Uterus (tissue), 4 donors: ENCODE measurements at places on chromosomes 16 and 17. TPM values are rescaled to one million over a fixed set of nuclear protein-coding genes. Genes with fewer than 3 reads are reported as not detected.

ZNF778 gene
- 21.0 TPM for total RNA-seq

LGALS3BP gene
- total RNA-seq, result 396 TPM

MED13 gene
- total RNA-seq, result 22.8 TPM

- DNase-seq, result peak; percentile 59
- peak within 1 kb of the TSS; percentile 59 for H3K4me3 ChIP-seq
- no peaks in the 10 kb centered on the region for H3K27me3 ChIP-seq
- H3K4me1 ChIP-seq, result no peaks in the 10 kb centered on the region
Measured at GRCh38 chr16:381789-382717, at the start of gene PGAP6. Gene PGAP6 (minus strand): TSS chr16:381978. CDS start chr16:381821, 157 bp downstream.

DNA sequence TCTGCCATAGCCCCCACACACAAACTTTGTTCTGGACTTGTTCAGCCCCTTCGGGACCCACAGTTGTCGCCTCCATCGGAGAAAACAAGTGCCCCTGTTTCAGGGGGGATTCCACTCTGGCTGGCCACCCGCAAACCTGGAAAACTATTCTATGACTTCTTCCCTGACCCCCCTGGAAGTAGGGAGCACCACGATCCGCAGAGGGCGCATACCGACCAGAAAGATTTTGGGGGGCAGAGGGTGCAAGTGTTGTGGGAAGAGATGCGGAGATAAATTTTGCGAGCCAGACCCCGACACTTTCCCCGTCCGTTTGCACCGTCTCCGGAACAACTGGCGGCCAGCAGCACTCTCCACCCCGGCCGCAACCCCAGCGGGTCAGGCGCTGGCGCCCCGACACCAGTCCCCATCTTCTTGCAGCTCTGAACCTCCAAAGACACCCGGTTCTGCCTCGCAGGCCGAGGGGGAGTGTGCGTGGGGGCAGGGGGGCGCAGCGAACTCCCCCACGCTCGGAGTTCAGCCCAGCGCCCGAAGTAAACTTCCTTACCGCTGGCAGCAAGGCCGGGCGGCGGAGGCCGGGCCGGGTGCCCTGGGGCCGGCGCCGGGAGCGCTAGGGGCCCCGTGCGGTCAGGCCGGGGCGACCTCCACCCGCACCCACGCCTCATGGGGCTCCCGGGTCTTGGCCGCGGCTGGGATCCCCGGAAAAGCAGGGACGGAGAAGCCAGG, 744 bp downstream of the SALL1 start:
- H3K27ac ChIP-seq, result peak overlapping the region; percentile 97
- H3K36me3 ChIP-seq, result no peaks in the 10 kb centered on the region
- peak; percentile 41 for DNase-seq
- no peaks in the 10 kb centered on the region for H3K4me1 ChIP-seq
- H3K4me3 ChIP-seq, result peak overlapping the region; percentile 69

DNA sequence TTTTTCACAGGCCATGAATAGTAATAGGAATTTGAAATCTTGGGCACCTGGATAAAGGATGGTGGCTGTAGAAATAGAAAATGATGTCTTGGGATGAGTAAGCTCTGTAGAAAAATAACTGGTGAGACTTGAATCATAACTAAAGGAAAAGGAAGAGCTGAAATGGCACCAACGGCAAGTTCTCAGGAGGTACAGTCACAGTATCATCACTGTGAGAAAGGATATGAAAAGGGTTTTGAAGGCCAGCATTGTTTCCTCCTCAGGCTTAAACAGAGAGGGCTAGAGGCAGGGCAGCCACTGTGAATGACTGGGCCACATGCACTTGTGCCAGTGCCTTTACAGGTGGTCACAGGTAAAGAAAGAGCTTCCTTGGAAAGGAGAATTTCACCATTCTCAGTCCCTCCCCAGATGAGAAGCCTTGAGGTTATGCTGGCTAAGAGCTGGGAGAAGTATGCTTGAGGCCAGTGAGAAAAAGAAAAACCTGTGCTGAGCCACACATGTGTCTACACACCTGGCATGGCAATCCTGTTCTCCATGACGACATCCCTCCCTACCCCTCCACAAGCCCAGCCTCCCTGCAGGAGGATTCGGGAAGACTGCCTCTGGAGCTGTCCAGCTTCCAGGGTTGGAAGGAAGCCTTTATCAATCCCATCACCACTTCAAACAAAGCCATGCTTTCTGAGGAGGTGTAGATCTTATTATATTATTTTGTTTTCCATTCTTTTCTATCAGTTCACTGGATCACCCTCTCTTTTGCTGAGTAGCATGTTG, 3.8 kb upstream of the ANKFN1 start:
- H3K36me3 ChIP-seq, result no peaks in the 10 kb centered on the region
- DNase-seq, result no peak
- no peak overlapping the region for H3K27ac ChIP-seq

GRCh38 chr16:68640972-68641371, 4.1 kb upstream of the CDH3 start:
- H3K36me3 ChIP-seq, result no peaks in the 10 kb centered on the region
- no peak for DNase-seq
- no peak overlapping the region for H3K27ac ChIP-seq
- H3K27me3 ChIP-seq, result no peaks in the 10 kb centered on the region
- peaks cover 10% of the 10 kb centered on the region for H3K4me1 ChIP-seq

GRCh38 chr16:1208239-1208830, 16.7 kb downstream of the TPSG1 start:
- H3K27me3 ChIP-seq, result no peaks in the 10 kb centered on the region
- H3K36me3 ChIP-seq, result no peaks in the 10 kb centered on the region
- DNase-seq, result no peak
- H3K4me1 ChIP-seq, result no peaks in the 10 kb centered on the region

- no peaks in the 10 kb centered on the region for H3K36me3 ChIP-seq
- DNase-seq, result no peak
- no peaks in the 10 kb centered on the region for H3K4me1 ChIP-seq
- no peak overlapping the region for H3K4me3 ChIP-seq
Measured at GRCh38 chr16:85243308-85243707, 131.0 kb upstream of the CIBAR2 start.

DNA sequence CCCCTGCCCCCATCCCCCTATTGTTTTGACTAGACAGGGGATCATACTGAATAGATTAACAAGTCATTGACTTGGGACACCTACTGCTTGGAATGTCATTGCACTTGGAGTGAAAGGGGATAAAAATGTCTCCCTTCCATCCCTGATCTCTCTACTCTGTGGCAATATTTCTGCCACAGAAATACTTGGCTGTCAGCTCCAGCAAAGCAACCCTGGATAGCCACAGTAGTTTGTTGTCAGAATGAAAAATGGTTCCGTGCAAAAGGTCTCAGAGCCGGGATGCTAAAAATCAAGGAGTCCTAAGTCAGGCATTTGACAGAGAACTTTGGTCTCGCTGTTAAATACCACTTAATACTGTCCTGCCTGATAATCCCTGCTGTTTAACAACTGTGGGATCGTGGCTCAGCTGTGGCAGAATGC, 722.0 kb upstream of the SOX9 start:
- H3K4me1 ChIP-seq, result no peaks in the 10 kb centered on the region
- no peaks in the 10 kb centered on the region for H3K36me3 ChIP-seq
- no peak overlapping the region for H3K27ac ChIP-seq
- no peak for DNase-seq
- H3K27me3 ChIP-seq, result no peaks in the 10 kb centered on the region
- H3K4me3 ChIP-seq, result no peak overlapping the region

DNA sequence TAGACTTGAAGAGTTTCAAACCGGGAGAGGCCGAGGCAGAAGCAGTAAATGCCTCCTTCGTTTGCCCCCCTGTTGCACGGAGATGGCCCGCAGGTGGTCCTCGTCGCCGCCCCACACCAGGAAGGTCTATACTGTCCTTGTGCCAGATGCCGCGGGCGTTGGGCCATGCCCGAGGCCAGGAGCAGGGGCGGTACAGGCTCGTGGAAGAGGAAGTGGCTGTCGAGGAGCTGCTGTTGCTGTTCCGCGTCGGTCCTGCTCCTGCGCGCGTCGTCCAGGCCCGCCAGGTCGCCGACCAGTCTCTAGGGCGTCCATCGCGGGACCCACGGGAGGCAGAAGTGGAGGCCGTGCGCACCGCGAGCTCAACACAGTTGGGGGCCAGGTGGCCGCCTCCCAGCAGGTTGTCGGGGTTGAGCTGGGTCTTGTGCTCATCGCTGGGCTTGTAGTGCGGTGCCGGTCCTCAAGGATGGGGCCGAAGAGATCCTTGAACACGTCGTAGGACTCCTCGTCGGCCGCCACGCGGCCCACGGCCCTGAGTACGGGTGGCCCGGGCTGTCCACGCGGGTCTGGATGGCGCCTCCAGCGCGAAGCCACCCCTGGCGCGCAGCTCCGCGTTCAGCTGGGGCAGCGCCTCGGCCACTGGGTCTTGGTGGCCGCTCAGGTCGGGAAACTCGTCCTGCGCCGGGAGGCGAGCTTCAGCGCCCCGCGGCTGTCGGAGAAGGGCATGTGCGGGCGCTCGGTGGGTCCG, 13.1 kb upstream of the C16orf87 start:
- no peaks in the 10 kb centered on the region for H3K27me3 ChIP-seq
- H3K27ac ChIP-seq, result no peak overlapping the region
- no peaks in the 10 kb centered on the region for H3K36me3 ChIP-seq
- H3K4me1 ChIP-seq, result no peaks in the 10 kb centered on the region
- DNase-seq, result no peak

DNA sequence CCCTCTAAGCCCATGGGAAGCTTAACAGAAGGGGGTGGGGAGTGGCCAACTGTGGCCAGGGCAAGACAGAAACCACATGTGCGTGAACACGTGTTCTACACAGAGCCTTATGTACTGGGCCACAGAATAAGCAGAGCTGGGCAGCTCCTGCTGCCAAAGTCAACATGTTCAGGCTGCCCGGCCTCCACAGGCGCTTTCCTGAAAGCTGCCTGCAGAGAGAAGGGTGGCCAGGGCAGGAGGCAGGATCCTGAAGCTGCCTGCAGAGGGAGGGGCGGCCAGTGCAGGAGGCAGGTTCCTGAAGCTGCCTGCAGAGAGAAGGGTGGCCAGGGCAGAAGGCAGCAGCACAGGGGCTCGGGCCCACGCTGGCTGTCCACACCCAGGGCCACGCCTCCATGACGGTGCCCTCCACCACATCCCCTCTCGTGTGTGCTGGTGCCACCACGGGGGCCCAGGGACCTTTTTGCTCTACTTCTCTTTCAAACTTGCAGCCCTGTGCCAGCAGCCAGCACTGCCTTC, 79.5 kb downstream of the ANKRD11 start:
- H3K4me3 ChIP-seq, result no peak overlapping the region
- peaks cover 32% of the 10 kb centered on the region for H3K4me1 ChIP-seq
- H3K36me3 ChIP-seq, result no peaks in the 10 kb centered on the region
- H3K27ac ChIP-seq, result no peak overlapping the region

- H3K4me3 ChIP-seq, result no peak overlapping the region
- DNase-seq, result no peak
- no peaks in the 10 kb centered on the region for H3K36me3 ChIP-seq
- H3K4me1 ChIP-seq, result no peaks in the 10 kb centered on the region
- H3K27ac ChIP-seq, result peak overlapping the region; percentile 77
Measured at GRCh38 chr16:3689731-3690130, 27.6 kb downstream of the TRAP1 start.

DNA sequence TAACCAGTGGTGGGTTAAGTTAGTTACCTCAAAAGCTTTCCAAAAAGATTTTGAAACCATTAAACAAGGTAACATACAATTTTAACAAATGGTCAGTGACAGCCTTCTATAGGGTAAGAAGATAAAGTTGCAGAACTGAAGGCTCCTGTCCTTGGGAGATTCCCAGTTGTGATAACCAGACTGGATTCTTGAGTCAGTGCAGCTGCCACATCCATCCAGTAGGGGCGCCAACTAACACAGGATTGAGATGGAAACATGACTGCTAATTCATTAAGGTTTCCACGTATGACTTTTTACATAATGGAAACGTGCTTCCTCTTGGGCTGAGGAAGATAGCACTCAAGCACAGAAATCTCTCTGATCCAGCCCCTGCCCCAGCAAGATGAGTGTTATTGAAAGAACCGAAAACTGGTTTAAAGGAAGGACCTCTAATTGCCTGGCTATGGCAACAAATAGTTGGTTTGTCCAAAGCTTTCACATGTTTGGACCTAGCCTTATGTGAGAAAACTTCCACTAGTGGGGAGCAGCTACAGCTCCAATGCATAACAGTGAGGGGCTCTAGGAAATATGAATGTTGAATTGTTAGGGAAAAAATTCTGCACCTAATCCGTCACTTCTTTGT, 269.8 kb upstream of the MYOCD start:
- no peak overlapping the region for H3K27ac ChIP-seq
- no peaks in the 10 kb centered on the region for H3K36me3 ChIP-seq
- DNase-seq, result no peak

- no peaks in the 10 kb centered on the region for H3K36me3 ChIP-seq
- no peak for DNase-seq
- no peaks in the 10 kb centered on the region for H3K27me3 ChIP-seq
- H3K4me1 ChIP-seq, result no peaks in the 10 kb centered on the region
Measured at GRCh38 chr17:63196772-63197335, 230.8 kb downstream of the TANC2 start.
